ENCODE measurements at places on chromosomes 16 and 17. TPM values are rescaled to one million over a fixed set of nuclear protein-coding genes. Genes with fewer than 3 reads are reported as not detected.

DNA sequence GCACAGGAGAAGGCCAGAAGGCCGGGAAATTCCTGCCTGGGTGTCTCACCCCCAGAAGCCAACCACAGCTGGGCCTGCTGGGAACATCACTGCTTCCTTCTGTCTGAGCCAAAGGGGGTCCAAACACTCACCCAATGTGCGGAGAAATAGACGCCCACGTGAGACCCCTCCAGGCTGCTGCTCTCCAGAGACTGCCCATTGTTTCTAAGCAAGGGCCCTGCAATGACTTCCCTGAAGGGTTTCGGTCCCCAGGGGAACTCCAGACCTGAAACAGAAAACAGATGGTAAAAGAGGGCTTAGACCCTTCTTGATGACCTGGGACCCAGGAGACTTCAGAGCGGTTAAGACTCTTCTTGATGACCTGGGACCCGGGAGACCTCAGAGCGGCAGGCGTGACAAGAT lies 41.3 kb downstream of the MRM3 start:
- DNase-seq = no peak

DNA sequence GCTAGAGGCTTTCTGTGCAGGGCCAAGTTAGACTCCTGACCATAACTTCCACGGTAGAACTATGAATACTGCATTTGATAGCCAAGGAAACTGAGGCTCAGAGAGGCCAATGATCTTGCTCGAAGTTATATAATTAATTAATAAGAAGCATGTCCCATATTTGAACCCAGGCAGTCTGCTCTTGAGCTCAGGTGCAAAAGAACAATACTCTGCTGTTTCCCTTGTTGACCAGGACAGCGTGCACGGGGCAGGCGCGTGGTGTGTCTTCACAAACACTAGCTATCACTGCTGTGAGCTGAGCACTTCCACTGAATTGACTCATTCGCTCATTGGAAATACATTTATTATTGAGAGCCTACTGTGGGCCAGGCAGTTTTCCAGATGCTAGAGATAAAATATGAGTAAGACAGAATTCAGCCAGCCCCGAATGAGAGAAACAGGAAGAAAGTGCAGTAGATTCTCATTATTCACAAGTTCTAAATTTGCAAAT lies 1.6 kb downstream of the CHD9 start:
- DNase-seq = no peak

DNA sequence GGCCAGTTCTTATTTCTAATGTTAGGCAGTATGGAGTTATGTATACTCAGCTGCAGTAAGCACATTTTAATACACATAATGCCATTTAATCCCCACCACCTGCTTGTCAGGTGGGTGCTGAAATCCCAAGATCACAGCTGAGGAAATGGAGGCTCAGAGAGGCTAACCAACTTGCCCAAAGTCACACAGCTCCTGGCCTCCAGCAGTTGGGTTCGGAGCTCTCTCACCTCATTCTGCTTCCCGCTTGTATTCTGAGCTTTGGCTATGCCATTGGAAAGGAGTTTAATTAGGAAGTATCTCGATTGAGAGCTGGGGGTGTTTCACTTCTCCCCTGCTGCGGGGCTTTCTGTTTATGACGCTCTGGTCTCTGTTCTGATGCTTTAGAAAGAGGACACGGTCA lies 72.6 kb upstream of the CACNG5 start:
- no peak for DNase-seq

GRCh38 chr17:46818929-46819859 lies 702 bp upstream of the WNT3 start:
- DNase-seq = peak; percentile 82

GRCh38 chr16:19172098-19172780 lies 4.2 kb downstream of the SYT17 start:
- DNase-seq = no peak

- DNase-seq = no peak
These were observed 15.2 kb upstream of the ITGB3 start for GRCh38 chr17:47238321-47239010.

GRCh38 chr16:61721544-61721943 lies 314.7 kb downstream of the CDH8 start:
- DNase-seq = no peak

DNA sequence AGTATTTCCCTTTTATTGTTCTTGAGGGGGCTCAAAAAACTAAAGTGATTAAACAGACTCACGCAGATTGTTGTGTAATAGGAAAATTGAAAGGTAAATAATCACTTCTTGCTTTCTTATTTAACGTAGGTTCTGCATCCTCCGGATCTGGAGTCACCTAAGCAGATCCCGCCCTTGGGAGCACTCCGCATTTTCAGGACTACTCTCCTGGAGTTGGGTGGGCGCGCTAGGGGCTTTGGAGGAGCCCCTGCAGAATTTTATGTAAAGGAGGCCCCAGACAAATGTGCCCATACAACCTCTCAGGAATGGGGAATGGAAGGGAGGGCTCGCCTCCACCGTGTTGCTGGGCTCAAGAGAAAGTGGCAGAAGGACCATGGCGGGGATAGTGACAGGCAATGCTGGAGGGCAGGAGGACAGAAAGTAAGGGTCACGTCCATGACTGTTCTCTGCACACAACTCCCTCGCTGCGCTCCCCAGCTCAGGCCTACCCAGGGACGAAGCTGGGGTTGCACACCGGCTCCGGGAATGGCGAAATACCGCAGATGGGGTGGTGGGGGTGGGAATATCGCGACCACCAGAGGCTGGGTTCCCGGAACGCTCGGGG lies 8.3 kb downstream of the MT2A start:
- DNase-seq = no peak

- DNase-seq = no peak
These were observed 1.1 kb upstream of the XYLT1 start for GRCh38 chr16:17471719-17472461.

DNA sequence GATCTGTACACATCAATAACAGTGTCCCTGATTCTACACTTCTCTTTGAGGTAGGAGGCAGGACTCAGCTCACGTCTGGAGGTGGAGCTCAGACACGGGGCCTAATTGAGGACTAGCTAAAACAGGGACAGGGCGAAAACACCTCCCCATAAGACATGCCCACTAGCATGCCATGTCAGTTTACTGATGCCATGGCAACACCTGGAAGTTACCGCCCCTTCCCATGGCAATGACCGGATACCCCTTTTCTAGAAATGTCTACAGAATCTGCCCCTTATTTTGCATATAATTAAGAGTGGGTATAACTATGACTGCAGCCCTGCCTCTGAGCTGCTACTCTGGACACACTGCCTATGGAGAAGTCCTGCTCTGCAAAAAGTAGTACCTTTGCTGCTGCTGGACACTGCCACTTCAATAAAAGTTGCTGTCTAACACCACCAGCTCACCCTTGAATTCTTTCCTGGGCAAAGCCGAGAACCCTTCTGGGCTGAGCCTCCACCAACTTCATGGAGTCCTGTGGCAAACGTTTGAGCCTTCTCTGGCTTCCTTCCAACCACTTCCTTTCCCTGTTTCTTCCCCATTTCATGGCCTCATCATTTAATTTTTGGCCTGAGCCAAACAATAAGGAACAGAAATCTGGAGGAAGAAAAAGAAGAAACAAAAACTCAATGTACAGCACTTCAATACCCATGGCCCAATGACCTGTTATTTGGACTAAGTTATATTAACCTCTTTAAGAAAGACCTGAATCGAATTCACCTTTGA lies 21.0 kb downstream of the PHB1 start:
- DNase-seq = no peak

GRCh38 chr17:70786081-70786480 lies 616.7 kb downstream of the KCNJ2 start:
- no peak for DNase-seq

DNA sequence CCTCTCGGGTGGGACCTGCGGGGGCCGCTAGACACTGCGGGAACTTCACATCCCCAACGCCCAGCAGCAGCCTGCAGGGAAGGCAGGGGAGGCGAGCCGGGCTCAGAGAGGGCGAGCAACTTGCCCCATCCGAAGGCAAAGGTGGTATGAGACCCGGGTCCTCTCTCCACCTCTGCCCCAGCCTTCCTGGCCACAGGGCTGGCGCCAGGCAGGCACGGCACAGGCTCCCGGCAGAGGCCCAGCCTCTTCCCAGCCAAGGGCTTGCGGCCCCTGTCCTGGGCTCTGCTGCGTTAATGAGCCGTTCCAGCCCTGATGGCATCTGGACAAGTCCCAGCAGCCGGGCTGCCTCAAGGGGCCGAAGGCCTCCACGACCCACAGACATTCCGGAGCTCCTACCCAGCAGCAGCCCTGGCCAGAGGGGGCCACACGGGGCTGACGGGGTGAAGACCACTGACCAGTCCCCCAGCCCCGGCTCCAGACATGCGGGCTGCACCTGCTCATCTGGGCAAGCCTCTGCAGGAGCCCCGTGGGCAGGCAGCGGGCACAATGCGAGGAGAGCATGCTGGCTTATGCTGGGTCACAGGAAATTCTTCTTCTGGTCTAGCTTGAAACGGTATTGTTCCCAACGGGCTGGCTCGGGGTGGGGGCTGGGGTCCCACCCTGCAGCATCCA lies 1.2 kb upstream of the HS3ST6 start:
- no peak for DNase-seq

DNA sequence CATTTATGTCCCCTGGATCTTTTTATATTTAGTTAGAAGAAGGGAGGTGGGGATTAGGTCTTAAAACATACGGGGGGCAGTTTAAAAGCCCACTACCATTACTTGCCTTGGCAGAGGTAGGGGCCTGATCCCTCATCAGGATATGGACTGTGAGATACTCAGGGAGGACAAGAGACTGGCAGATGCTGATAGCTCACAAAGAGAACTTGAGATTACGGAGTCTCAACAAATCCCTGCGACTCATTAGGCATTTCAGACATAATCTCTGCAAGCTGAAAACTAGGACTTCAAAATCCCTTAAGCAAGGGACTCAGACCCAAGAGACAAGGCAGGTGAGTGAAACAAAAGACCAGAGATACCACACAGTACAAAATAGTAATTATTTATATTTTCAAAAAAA lies 23.2 kb downstream of the NXPH3 start:
- no peak for DNase-seq

GRCh38 chr17:40464392-40464855 lies 21.2 kb downstream of the IGFBP4 start:
- DNase-seq = no peak

DNA sequence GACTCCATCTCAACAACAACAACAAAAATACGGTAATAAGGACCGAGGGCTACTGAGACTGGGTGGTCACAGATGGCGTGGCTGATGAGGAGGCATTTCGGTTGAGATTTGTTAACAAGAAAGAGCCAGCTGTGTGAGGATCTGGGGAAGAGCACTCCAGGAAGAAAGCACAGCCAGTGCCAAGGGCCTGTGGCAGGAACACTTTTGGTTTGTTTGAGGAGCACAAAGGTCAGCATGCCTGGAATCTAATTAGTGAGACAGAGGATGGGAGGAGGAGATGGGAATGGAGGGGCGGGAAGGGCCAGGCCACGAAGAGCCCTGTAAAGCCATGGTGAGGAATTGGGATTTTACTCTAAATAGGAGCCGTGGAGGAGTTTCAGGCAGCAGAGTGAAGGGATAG lies 24.9 kb downstream of the HASPIN start:
- no peak for DNase-seq

DNA sequence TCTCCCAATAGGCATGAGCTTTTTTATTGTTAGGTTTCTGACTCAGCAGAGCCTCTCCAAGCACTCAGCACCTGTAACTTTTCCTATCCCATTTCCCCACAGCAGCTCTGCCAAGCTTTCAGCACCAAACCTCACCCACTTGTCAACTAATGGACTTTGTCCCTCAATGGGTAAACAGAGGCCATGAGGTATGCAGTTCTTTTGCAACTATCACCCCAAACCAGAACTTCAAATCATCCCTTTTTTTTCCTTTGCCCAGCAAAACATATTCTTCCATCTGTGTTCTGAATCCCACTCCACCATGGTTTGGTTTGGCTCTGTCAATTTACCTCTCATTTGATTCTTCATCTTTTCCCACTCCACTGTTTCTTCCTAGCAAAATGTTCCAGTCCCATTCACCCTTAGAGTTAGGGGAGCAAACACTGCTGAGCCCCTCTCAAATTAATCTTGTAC lies 58.1 kb downstream of the TOX3 start:
- DNase-seq = no peak

- DNase-seq = no peak
These were observed 138.1 kb downstream of the PARN start for GRCh38 chr16:14491861-14492529.

GRCh38 chr17:65181237-65182061 lies 44.3 kb downstream of the RGS9 start:
- no peak for DNase-seq

GRCh38 chr16:19021747-19022146 lies 38.0 kb downstream of the TMC7 start:
- no peak for DNase-seq

DNA sequence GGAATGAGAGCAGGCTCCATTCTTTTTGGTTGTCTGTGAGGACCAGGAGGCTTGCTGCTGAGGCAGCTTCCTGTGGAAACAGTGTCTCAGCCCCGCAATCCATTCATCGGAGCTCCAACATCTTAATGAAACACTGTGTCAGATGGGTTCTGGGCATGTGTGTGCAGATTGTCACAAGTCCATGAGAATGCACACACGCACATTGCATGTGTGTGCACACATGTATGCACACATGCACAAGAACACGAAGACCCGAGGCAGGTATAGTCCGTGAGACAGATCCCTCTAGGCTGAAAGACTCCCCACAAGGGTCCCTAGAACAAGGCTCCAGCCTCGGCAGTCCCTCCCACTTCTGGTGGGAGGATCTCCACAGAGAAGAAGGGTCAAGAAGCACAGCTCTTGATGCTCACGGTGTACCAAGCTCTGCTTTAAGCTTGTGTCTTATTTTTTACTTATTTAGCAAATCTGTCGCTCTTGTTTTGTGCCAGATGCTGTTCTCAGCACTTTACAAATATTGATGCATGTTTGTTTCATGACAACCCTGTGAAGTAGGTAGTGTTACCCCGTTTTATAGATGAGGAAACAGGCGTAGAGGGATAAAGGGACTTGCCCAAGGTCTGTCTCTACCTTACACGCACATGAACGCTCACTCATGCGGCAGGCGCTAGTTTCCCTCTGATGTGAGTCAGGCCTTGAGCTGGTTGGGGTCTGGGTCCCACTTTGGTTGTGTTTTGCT lies 213.1 kb downstream of the SEC14L1 start:
- no peak for DNase-seq

- DNase-seq = no peak
These were observed 26.9 kb downstream of the RGS9 start for GRCh38 chr17:65163990-65164495.

DNA sequence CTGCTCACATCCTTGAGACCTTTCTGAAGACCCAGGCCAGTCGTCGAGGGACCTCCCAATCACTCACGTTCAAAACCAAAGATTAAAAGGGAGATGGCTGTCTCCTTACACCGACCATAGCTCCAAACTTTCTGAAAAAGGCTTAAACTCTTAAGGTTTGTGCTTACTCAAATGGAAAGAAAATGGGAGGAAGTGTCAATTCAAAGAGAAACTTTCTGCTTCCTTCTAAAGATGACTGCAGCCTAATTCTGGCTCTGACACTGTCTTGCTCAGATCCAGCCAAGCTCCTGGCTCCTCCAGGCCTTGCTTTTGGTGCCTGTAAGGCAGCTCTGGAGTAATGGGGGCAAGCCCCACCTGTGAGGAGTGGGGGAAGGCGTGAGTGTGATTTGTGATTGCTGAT lies 54.9 kb upstream of the WSB1 start:
- DNase-seq = no peak

C1QL1 gene
- total RNA-seq = 7.5 TPM

PABPN1L gene
- total RNA-seq = not detected

KRTAP1-1 gene
- not detected for total RNA-seq

CPNE7 gene
- 23.7 TPM for total RNA-seq

CCDC200 gene
- not detected for total RNA-seq

HLF gene
- 0.60 TPM for total RNA-seq

PRR15L gene
- total RNA-seq = 0.34 TPM

GRB7 gene
- total RNA-seq = 32.2 TPM
